ENCODE measurements at places on chromosomes 13 and 19.

- DNase-seq = no peak
These were observed 23.3 kb downstream of the ELAVL1 start for GRCh38 chr19:7982103-7982502.

GRCh38 chr13:36059321-36059720, 71.9 kb downstream of the DCLK1 start:
- DNase-seq = no peak

GRCh38 chr19:2608602-2608922, 93.9 kb downstream of the GNG7 start:
- no peak for DNase-seq

- DNase-seq = no peak
These were observed 4.8 kb upstream of the NFIX start for GRCh38 chr19:12990431-12990830.

- DNase-seq = peak; percentile 82
These were observed 19.7 kb downstream of the RFX1 start for GRCh38 chr19:13986348-13986904.

Measured in endothelial cell (in vitro differentiated cells).